Common myeloid progenitor, CD34-positive (primary cell): ENCODE measurements at places on chromosomes 1 and 21.

DNA sequence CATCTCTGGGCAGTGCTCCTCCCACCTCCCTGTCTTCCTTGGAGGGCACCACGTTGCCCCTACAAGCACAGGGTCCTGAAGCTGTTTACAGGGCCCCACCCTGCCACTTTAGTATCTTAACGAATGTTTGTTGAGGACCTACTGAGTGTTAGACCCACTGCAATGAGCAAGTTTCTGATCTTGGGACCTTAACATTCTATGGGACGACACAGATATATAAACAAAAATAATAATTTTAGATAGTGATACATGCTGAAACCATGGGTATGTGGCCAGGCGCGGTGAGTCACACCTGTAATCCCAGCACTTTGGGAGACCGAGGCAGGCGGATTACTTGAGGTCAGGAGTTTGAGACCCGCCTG is 10.1 kb downstream of the ENTREP3 start:
- peaks cover 6% of the 10 kb centered on the region for H3K4me1 ChIP-seq
- no peaks in the 10 kb centered on the region for H3K27me3 ChIP-seq
- no peak for DNase-seq
- peak overlapping the region; percentile 78 for H3K4me3 ChIP-seq
- peaks cover 6% of the 10 kb centered on the region for H3K36me3 ChIP-seq

GRCh38 chr1:18320051-18320450 is 160.7 kb upstream of the KLHDC7A start:
- H3K27ac ChIP-seq: no peak overlapping the region
- H3K27me3 ChIP-seq: peaks cover 10% of the 10 kb centered on the region
- no peak for DNase-seq

DNA sequence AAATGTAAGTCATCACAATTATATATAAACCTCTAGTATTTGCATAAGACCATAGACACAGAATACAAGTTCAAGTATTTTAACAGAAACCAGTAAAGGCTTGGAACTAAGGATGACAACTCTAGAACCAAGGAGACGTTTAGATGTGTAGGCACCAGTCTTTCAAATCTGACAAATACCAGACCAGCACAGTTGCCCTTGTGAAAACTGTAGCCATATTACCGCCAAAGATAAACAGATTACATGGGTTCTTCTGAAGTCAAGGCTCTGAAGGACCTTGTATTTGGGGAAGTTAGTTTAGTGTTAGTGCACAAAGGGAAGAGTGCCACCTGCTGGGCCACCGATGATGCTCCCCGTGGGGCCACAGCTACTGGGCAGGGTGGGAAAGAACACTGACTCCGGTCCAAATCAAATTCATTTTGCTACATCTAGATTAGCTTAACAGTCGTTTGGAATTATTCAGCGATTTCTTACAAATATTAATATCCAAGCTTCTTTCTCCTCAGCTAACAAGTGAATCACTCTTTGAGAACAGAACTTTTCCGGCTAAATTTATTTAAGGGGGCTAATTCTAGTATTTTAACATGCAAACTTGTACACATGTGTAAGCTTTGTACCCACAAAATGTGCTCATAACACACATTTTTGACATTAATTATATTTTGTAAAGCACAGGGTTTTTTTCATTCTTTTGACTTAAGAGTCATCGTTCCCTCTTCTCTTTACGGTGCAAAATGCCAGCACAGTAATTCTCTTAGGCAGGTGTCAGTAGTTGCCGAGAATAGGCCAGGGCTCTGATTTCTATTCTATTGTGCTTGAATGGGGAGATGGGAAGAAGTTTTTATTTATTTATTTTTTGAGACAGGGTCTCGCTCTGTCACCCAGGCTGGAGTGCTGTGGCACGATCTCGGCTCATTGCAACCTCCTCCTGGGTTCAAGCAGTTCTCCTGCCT is 8.0 kb upstream of the NIBAN1 start:
- H3K27ac ChIP-seq: no peak overlapping the region
- H3K4me3 ChIP-seq: no peak overlapping the region
- DNase-seq: peak; percentile 91
- H3K4me1 ChIP-seq: peaks cover 2% of the 10 kb centered on the region

GRCh38 chr1:34409689-34410229 is 233.1 kb downstream of the C1orf94 start:
- H3K4me1 ChIP-seq: no peaks in the 10 kb centered on the region
- no peaks in the 10 kb centered on the region for H3K27me3 ChIP-seq
- DNase-seq: no peak
- no peaks in the 10 kb centered on the region for H3K36me3 ChIP-seq
